ENCODE measurements at places on chromosomes 12 and 14.

GRCh38 chr14:71121001-71121400 lies 213.7 kb downstream of the PCNX1 start:
- no peak for DNase-seq

DNA sequence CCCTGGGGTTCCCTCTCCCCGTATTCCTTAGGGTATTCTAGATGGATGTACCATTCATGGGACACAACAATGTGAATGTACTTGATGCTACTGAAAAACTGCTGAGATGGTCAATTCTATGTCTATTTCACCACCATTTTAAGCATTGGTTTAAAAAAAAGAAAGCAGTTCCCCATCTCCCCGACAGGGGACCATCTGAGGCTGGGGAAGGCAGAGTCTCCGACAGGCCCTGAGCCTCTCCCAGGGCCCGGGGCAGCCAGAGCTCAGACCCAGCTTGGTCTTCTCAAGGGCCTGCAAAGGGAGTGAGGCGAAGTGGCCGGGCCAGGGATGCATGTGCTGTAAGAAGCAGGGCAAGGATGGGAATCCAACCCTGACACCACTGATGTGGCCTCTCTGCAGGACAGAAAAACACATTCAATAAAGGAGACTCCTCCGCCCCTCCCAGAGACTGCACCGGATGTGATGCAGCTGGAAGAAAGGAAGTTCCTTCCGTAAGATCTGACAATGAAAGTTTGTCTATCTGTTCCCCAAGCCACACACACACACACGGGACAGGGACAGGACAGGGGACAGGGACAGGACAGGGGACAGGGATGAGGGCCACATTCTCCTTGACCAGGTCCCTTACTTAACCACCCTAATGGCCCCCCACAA lies 234.1 kb downstream of the BCL11B start:
- no peak for DNase-seq

GRCh38 chr12:54251667-54252284 lies 28.1 kb downstream of the CBX5 start:
- peak; percentile 58 for DNase-seq

DNA sequence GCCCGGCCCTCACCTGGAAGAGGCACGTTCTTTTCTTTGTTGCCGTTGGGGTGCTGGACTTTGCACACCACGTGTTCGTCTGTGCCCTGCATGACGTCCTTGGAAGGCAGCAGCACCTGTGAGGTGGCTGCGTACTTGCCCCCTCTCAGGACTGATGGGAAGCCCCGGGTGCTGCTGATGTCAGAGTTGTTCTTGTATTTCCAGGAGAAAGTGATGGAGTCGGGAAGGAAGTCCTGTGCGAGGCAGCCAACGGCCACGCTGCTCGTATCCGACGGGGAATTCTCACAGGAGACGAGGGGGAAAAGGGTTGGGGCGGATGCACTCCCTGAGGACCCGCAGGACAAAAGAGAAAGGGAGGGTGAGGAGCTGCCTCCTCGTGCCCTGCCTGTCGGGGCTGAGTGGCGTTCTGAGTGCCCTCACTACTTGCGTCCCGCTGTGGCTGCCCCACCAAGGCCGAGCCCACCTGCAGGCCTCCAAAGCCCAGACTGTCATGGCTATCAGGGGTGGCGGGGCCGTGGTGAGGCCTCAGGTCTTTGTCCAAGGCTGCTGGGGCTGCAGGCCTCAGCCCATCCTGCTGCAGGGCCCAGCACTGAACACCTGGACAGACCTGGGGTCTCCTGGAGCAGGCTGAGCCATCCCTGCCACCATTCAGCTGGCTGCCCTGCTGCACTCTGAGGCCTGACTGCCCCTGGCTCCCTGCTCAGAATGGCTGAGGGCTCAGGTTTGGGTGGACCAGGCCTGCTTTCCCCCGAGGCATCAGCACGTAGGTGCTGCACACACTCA lies 329.7 kb downstream of the TMEM121 start:
- no peak for DNase-seq

DNA sequence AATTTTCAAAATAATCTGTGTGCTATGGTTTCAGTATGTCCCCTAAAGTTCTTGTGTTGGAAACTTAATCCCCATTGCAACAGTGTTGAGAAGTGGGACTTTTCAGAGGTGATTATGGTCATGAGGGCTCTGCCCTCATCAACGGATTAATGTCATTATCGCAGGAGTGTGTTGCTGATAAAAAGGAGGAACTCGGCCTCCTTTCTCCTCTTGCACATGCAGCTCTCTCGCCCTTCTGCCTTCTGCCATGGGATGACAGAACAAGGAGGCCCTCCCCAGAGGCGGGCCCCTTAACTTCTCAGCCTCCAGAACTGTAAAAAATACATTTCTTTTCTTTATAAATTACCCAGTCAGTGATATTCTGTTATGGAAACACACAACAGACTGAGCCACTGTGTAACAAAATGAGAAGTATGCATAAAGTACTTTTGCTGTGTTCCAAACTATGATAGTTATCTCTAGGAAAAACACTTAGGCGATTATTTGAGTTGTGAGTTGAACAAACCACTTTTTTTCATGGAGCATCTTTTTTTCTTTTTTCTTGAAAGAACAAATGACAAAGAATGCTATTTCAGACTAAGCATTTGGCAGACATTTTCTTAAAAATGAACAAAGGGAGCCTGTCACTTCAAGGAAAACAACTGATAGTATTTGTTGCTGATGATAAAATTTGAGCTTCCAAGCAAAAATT lies 134.8 kb upstream of the FUT8 start:
- DNase-seq: no peak

DNA sequence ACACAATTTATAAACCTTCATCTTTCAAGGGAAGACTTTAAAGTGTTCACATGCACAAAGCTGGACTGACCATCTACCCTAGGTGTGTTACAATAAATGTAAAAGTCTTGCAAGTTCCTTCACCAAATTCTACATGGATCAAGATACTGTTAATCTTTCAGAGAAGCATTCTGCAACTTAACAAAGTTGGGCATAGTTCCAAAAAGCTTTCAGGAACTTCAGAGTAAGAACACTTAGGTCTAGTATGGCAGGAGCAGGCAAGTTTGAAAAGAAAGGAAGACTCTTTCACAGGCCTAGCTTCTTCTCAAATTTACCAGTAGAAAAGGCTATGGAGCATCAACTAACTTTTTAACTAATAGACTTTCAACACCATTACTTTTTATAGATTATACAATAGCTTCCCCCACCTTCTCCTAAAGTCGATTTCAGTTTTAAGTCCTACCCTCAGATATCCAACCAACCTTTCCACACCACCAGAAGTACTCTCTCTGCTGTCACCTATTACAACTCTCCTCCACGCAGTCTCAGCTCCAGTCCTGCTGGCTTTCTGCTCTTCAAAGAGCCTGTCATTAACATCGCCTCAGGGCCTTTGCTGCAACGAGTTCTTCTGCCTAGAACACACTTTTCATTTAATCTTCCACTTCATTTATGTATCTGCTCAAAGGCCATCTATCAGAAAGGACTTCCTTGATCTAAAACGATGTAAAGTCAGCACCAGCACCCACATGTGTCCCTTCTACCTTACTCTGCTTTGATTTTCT lies 333.9 kb downstream of the CEP128 start:
- DNase-seq: peak; percentile 19

DNA sequence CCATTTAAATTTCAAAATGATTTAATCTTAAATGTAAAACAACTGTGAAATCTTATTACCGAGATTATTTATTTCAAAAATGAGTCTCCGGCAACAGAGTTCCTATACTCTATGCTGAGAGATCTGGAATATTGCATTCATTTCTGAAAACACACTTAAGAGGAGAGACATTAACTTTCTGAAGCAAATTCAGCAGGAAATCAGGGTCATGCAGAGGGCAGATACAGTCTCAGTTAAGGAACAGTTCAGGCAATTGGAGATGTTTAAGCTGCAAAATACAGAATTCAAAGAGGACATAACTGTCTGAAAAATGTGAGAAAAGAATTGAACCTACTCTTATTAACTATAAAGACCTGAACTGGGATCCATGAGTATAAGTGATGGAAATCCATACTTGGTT lies 320.7 kb downstream of the PAWR start:
- no peak for DNase-seq

DNA sequence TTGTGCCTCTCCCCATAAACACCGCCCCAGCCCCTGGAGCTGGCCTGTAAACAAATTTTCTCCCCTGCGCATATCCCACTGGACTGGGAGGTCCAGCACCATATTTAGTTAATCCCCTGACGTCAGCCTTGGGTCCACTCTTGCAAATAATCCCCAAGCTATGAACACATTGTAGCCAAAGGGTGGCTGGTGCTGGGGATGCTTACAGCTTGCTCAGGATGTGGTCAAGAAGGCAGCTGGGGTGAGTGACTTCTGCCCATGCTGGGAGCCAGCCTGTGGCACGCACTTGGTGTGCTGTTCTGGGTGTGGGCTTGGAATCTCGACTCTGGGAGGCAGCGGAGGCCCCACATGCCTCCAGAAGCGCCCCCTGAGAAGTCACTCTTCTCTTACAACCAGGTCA lies 32.1 kb downstream of the CMKLR1 start:
- peak; percentile 14 for DNase-seq

- DNase-seq: no peak
These were observed 120.1 kb upstream of the CCND2 start for GRCh38 chr12:4153343-4153892.

DNA sequence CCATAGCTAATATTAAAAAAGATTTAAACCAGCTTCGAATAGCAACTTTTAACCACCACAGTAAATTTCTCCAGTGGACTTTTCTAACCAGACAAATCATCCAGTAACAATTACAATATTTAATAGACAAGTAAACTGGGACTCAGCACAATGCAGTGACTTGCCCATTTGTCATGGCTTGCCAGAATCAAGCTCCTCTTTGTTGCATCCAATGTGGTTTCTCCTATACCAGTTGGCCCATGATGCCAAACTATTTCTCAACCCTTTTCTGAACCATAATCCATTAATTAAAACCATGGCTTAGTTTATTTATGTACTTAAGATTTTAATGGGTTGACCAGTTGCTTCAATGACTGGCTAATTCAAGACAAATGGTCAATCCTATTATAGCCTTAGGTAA lies 64.4 kb downstream of the DIO2 start:
- no peak for DNase-seq

DNA sequence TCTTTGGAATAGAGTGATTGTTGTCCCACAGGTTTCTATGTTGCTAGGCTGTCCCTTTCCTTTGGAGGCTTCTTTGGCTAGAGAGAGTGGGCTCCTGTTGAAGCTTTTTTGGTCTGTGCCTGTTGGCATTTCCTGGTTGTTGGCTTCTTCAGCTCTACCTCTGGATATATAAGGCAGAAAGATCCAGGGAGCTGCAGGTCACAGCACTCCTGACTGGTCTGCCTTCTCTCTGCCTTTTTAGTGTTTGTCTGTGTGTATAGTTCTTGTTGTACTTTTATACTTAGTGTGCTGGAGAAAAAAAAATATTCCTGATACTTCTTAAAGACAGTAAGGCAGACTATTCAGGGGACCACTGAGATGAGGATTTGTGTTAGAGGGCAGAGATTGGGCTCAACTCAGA lies 202.7 kb downstream of the FBXL14 start:
- DNase-seq: no peak

DNA sequence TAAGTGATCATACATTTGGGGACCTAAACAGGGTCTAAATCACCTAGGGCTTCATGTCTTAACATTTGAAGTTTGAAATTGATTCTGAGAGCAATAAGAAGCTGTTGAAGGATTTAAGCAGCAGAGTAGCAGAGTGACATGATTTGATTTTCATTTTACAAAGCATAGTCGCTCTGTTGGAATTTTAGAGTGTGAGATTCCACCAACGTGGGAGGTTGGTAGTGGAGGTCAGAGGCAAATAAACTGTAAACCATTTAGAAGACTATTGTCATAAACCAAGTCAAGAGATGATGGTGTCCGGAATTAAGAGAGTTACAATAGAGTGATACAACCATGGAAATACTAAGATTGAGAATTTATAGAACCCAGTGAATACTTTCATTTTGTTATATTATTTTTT lies 52.7 kb upstream of the ZDHHC17 start:
- peak; percentile 46 for DNase-seq

- DNase-seq: peak; percentile 38
These were observed 4.2 kb downstream of the GSG1 start for GRCh38 chr12:13099066-13099843.

- no peak for DNase-seq
These were observed 28.3 kb upstream of the TEAD4 start for GRCh38 chr12:2930865-2931264.

DNA sequence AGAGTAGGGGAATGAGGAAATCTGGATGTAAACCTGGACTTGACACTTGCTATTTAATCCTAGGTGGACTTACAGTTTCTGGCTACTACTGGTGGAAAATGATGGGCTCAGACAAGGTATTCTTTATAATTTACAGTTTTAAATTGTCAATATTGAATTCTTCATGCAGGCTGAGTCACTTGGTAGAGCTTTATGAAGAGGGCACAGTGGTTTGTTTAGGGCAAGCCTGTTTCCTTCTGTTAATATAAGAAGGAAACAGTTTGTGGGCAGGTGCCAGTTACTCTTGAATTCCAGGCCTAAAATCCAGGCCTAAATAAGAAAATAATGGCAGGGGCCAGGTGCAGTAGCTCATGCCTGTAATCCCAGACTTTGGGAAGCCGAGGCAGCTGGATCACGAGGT lies 355.8 kb upstream of the RGS6 start:
- DNase-seq: no peak

DNA sequence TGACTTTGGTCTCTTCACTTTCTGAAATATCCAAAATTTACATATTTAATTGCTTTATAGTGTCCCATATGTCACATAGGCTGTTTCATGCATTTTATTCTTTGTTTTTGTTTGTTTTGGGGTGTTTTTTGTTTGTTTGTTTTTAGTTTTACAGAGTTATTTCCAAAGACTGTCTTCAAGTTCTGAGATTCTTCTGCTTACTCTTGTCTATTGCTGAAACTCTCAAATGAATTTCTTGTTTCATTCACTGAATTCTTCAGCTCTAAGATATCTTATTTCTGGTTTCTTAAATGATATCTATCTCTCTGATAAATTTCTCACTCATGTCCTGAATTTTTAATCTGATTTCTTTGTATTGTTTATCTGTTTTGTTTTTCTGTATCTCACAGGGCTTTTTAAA lies 412.0 kb upstream of the ATP2B1 start:
- DNase-seq: no peak

GRCh38 chr12:90982170-90982569 lies 22.6 kb downstream of the EPYC start:
- DNase-seq: no peak

DNA sequence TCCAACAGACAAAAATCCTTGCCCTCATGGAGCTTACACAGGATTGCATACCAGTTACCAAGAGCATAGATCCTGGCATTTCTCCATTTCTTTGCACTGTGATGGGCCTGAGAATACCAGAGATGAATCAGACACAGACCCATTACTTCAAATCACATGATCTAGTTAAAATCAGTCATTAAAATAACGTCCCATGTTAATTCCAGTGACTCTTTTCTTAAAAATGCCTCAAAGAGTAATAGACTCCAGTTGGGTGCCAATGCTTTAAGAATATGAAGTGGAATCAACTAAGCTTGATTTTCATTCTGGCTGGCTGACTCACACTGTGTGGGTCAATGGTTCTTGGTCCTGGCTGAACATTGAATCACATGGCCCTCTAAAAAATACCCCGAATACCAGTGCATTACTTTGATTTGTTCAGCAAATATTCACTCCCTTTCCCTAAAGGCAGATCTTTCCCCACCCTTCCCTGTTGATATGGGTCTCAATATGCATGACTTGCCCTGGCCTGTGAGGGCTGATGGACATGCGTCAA lies 11.0 kb downstream of the ASB2 start:
- DNase-seq: peak; percentile 93

All from fibroblast of skin of right quadriceps (primary cell).